ENCODE measurements at places on chromosomes 13 and 19.

DNA sequence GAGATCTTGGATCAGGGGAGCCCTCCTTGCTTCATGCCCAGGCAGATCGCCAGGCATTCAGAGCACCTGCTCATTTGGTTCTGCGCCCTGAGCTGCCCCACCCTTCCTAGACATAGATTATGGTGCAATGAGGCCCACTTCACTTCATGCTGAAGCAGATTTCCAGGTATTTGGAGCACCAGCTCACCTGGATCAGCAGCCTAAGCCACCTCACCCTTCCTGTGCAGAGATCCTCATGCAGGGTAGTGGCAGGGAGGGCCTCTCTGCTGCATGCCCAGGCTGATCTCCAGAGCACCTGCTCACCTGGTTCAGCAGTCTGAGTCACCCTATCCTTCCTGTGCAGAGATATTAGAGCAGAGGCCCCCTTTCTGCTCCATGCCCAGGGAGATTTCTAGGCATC lies 1966.1 kb downstream of the PCDH9 start:
- DNase-seq, result no peak

DNA sequence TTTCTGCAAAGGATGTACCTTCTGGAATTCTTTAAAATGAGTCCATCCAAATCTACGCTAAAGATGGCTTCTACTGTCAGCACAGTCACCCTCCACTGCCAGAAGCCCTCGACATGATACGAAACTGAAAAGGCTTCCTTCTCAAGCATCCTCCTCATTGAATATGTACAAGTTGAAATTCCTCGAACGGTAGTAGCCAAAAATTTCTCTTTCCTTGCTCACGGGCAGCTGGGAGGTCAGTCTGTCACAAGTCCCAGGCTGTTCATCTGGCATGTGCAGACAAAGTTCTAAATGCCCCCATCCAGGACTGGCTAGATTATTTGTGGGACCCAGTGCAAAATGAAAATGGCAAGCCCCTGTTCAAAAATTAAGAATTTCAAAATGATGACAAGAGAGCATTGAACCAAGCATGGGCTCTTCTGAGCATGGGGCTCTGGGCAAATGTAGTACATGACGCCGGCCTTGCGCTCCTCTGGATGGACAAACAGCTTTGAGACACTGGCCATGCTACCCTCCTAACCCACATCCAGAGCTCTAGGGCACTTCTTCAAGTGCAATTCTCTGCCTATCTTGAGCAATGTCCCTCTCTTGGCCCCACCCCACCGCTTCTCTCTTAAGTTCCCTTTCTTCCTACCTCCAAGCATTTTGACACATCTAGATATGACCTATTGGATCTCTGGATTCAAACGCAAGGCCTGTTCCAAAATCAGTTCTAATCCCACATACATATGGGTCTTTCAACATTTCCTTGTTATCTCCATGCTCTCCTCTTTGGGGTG lies 78.9 kb upstream of the FLT1 start:
- DNase-seq, result no peak

- DNase-seq, result no peak
These were observed 631 bp downstream of the TRMT1 start for GRCh38 chr19:13115936-13116281.

- no peak for DNase-seq
These were observed 47.6 kb upstream of the MAP3K10 start for GRCh38 chr19:40143612-40144011.

DNA sequence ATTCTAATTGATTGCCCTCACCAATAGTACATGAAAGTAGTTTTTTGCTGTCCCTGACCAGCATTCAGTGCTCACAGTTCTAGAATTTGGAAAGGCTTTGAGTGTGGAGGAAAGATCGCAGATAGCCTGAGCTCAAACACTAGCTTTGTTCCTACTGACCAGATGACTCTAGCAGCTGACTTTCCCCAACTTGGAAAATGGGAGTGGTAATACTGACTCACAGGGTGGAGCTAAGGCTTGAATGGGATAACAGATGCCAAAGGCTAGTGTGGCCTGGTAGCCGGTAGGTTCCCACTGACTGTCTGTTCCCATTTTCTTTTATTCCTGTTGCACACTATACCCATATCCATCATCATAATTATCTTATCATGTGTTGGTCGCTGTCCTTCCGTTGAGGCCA lies 3.7 kb downstream of the ZSCAN22 start:
- no peak for DNase-seq

- DNase-seq, result no peak
These were observed at the start of gene C19orf81 for GRCh38 chr19:50649433-50650391. C19orf81 (plus strand) TSS chr19:50649445; CDS start chr19:50649445, 0 bp downstream.

- no peak for DNase-seq
These were observed 1352.5 kb downstream of the UQCRFS1 start for GRCh38 chr19:27860309-27860934.

DNA sequence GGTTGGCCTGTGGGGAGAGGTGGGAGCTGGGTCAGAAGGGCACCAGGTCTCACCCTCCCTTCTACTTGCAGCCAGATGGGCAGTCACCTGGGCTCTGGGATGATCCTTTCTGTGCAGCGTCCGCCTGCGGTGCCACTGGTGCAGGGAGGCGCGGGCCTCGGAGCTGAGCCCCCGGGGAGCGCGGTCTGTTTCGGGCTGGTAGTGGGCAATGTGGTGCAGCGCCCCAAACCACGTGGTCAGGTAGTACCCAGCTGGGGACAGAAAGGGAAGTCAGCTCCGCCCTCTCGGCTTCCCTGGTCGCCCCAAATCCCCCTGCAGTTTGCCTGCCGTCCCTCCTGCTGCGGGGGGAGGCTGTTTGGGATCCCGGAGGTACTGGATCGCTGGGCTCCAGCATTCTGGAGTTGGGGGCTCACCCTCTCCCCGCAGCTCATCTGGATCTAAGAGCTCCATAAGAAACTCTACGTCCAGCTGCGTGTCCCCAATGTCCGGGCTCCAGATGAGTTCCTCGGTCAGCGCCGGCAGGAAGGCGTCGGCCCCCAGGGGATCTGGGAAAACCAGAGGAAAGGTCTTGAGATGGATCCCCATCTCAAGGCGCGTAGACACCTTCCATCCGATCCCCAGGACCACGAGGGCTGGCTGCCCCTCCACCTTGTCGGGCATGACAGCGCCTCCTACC lies 8.8 kb downstream of the RINL start:
- DNase-seq, result no peak

- DNase-seq, result no peak
These were observed 25.8 kb downstream of the CFAP97D2 start for GRCh38 chr13:114204894-114205293.

DNA sequence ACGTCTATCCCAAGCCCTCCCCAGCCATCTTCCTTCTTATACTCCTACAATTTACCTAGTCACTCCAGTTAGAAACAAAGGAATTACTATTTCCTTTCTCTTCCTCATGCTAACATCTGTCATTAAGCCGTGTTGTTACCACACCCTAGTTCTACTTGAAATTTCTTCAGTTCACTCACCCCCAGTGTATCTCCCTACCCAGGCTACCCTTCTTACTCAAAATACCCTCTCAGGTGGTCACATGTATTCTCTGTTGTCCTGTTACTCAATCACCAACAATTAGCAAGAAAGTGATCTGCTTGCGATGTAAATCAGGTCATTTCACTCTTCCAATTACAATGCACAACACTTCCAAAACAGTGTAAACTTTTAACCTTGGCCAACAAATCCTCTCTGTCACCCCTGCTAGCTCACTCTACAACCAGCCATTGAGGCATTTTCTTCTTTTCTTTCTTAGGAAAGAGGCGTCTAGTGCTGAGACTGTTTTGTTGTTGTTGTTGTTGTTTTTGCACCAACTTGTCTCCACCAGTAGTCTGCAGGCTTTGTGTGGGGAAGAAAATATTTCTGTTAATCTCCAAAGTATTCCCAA lies 50.7 kb downstream of the PCDH17 start:
- DNase-seq, result no peak

- DNase-seq, result no peak
These were observed 127.7 kb upstream of the EDNRB start for GRCh38 chr13:78046331-78046730.

GRCh38 chr19:15118248-15118647 lies 11.0 kb downstream of the SYDE1 start:
- no peak for DNase-seq

DNA sequence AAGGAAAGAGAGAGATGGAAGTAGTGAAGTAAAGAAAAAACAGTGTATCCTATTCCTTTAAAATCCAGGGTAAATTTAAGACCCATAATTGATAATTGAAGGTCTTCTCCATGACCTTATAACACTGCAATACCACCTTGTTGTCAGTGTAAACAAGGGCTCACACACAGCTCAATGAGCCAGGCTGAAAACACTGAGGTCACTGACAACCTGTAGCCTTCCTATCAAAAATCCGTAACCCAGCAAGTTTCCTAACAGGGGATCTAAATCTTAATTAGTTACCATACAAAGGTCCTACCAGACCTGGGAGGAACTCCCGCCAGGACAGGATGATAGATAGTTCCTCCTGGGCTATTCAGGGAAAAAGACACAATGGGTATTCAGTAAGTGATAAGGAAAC lies 1677.1 kb downstream of the OLFM4 start:
- no peak for DNase-seq

DNA sequence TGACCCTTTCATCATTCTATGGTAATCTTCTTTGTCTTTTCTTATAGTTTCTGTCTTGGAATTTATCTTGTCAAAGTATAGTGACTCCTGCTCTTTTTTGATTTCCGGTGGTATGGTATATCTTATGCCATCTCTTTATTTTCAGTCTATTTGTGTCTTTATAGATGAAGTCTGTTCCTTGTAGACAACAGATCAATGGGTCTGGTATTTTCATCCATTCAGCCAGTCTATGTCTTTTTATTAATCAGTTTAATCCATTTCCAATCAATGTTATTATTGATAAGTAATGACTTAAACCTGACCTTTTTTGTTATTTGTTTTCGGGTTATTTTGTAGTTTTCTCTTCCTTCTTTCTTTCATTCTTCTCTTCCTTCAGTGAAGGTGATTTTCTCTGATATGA lies 495.9 kb upstream of the PCDH9 start:
- no peak for DNase-seq

GRCh38 chr19:42473686-42474085 lies 30.9 kb upstream of the CXCL17 start:
- no peak for DNase-seq
